Stimulated activated CD8-positive, alpha-beta memory T cell treated with anti-CD3 and anti-CD28 coated beads, Interleukin-4, amount 100 ng/mL, for 24 hours (primary cell): ENCODE measurements at places on chromosomes 7 and 10.
A peak's percentile ranks its signal among the peaks of the same experiment; 100 is the strongest.

GRCh38 chr10:72274730-72275350 is 1.1 kb downstream of the DDIT4 start:
- DNase-seq, result peak; percentile 60

- no peak for DNase-seq
These were observed 301.3 kb upstream of the KLF6 start for GRCh38 chr10:4086131-4086898.

GRCh38 chr7:3464900-3465622 is 164.0 kb downstream of the SDK1 start:
- DNase-seq, result no peak

GRCh38 chr7:151018421-151019129 is 5.7 kb downstream of the ATG9B start:
- DNase-seq, result no peak

GRCh38 chr10:132341781-132342180 is 9.8 kb downstream of the LRRC27 start:
- DNase-seq, result no peak

- no peak for DNase-seq
These were observed 11.2 kb downstream of the LUC7L2 start for GRCh38 chr7:139370943-139371313.

GRCh38 chr7:14293434-14293833 is 304.0 kb upstream of the ETV1 start:
- DNase-seq, result no peak

GRCh38 chr10:75461672-75462649 is 30.5 kb downstream of the LRMDA start:
- DNase-seq, result no peak
